ENCODE measurements at places on chromosomes 5 and 9.
A peak's percentile ranks its signal among the peaks of the same experiment; 100 is the strongest.

- no peak for DNase-seq
These were observed 115.3 kb upstream of the MSX2 start for GRCh38 chr5:174609116-174609515.

- no peak for DNase-seq
These were observed 174.8 kb downstream of the COL23A1 start for GRCh38 chr5:178415353-178415752.

- DNase-seq, result no peak
These were observed 207.8 kb upstream of the TARS1 start for GRCh38 chr5:33232731-33233505.

GRCh38 chr5:10726179-10726912 lies 34.7 kb downstream of the DAP start:
- no peak for DNase-seq

DNA sequence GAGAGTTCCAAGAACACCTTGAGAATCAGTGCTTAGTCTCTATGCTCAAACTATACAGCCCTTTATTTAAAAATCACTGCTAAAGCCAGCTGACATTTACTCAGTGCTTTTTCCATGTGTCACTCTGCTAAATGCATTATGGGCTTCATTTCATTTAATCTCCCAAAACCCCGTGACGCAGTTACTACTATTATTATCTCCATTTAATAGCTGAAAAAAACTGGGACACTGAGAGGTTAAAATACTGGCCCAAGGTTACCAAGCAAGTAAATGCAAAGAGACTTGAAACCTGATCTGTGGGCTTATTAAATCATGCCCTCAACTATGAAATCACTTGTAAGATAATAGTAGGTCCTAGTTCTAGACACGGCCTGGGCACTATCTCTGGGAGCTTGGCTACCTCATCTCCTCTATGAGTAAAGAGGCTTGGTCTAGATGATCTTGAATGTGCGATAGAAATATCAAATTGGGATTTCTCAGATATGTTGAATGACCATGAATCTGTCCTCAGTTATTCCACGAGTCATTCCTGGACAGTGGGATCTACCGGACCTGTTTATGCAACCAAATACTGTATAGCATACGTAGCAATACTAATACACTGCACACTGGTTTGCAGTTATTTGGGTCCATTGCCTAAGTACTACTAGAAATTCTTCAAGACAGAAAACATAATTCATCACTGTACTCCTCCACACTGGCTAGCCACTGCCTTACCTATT lies 32.3 kb downstream of the MARCHF11 start:
- no peak for DNase-seq

GRCh38 chr5:171639205-171639621 lies 146.4 kb upstream of the SMIM23 start:
- no peak for DNase-seq

DNA sequence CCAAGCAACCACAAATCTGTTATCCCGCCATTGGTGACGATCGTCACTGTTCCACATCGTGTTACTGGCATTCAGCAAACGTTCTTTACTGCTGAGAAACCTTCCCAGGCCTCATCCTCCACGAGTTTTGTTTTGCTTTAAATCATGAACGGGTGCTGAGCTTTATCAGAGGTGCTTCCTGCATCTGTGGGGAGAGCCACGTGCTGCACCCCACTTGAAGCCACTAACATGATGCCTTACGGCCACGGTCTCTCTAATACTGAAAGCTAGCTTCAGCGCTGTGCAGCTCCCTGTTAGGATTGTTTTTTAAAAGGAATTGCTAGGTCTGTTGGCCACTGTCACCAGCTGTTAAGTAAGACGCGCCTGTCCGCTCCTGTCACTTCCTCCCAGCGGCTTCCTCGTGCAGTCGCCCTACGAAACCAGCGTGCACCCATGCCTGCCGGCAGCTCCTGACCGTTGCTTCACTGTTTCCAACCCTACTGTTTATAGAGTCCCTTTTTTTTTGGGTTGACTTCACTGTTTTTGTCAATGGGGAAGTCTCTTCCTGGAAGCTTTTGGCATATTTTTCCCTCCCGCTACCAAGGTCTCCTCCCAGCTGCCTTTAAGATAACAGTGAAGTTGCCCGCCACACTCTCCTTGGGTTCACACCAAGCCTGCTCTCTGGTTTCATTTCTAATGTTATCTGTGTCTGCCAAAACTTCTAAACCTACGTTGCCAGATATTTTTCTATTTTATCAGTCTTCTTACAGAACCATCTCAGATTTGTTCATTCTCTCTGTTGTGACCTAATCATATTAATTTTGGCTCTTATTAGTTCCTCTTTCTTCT lies 20.3 kb downstream of the LPCAT1 start:
- peak; percentile 64 for DNase-seq
